ENCODE measurements at places on chromosomes 13 and 19. TPM values are rescaled to one million over a fixed set of nuclear protein-coding genes. Genes with fewer than 3 reads are reported as not detected.
A peak's percentile ranks its signal among the peaks of the same experiment; 100 is the strongest.

The CEBPA gene
- 6.2 TPM for total RNA-seq

The SSC5D gene
- 0.89 TPM for total RNA-seq

DNA sequence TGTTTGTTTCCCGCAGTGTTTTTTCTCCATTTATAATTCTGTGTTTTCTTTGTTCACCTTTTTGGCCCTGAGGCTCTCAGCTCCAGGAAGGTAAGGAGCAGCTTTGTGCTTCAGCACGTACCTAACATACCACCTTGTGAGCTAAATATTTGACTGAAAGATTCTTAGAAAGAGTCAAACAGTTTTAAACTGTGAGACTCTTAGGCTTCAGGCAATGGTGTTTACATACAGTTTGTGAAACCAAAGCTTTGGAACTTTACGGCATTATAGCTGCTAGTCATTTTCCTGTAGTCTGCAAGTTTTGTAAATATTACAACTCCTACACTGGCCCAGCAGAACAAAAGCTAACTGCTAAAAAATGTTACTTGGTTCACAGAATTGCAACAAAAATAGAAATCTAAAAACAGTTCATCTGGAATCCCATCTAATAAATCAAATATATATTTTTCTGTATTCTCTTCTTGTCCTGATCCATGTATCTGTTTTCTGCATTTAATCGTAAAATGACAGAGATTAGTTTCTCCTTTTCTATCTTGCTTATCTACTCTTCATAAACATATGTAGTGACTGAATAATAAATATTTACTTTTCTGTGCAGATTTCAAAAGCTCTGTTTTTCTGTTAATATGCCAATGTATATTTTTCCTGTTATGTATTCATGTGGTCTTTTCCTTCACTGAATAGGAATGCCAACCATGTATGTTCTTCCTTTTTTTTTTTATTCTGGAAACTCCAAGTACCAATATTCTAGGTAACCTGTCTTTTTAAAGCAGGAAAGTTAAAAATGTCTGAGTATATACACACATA is 38.8 kb upstream of the GPI start:
- no peaks in the 10 kb centered on the region for H3K4me1 ChIP-seq
- DNase-seq, result no peak
- H3K36me3 ChIP-seq, result peaks cover 34% of the 10 kb centered on the region
- no peak overlapping the region for H3K27ac ChIP-seq
- H3K4me3 ChIP-seq, result no peak overlapping the region

The ZGLP1 gene
- total RNA-seq, result 9.3 TPM

DNA sequence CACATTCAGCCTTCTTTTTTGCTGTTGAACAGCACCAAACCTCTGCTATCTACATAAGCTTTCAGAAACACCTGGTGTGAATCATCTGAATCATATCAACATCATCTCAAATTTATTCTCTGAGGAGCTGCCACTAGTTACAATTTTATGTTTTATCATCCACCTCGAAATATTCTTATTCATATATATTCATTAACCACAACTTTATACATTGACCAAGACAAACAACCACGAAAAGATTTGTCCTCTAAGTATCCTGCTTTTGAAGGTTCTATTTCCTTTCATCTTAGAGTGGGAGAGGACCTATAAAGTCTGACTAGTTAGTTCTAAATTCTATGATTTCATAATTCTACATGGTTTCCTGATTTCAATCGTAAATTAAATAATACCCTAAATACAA is 18.9 kb downstream of the ESD start:
- no peaks in the 10 kb centered on the region for H3K27me3 ChIP-seq
- H3K4me3 ChIP-seq, result no peak overlapping the region
- no peak overlapping the region for H3K27ac ChIP-seq
- DNase-seq, result no peak

GRCh38 chr13:80924596-80924995 is 583.7 kb upstream of the SPRY2 start:
- H3K4me1 ChIP-seq, result peaks cover 3% of the 10 kb centered on the region
- H3K4me3 ChIP-seq, result no peak overlapping the region
- H3K27ac ChIP-seq, result no peak overlapping the region
- no peaks in the 10 kb centered on the region for H3K36me3 ChIP-seq
- DNase-seq, result peak; percentile 83
